ENCODE measurements at places on chromosomes 5 and 9. TPM values are rescaled to one million over a fixed set of nuclear protein-coding genes. Genes with fewer than 3 reads are reported as not detected.

DNA sequence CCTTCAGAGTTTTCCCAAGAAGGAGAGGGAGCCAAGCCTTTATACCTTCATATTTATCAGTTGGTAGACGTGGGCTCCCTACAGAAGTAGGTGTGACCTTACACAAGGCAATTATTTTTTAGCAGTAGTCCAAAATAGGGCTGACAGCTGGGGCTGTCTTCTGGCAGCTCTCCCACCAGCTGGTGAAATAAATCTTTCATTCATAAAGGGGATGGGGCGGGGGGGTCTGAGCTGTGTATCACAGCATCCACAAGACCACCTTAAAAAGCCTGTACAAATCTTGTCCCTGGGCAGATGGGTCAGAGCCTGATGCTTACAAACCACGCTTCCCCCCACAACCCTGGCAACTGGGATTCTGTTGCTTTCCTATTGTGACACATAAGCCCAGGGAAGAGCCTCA is 19.7 kb downstream of the CSF2 start:
- DNase-seq = no peak

- DNase-seq = no peak
Observed at GRCh38 chr5:34526682-34527305, 129.3 kb upstream of the RAI14 start.

DNA sequence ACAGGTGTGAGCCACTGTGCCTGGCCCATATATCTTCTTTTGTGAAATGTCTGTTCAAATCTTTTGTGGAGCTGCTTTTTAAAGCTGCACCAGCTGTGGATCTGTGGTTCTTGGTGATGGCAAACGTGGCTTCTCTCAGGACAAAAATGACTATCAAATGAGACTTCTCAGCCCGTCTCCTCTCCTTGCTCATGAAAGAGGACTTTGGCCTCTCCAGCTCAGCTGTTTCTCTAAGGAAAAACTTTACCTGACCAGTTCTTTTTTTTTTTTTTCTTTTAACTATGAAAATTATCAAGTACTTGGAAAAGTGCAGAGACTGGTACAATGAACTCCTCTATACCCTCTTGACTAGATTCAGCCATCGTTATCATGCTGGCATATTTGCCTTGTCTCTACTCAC is 44.8 kb downstream of the RALGPS1 start:
- no peak for DNase-seq

The NOL8 gene
- 36.5 TPM for total RNA-seq

The LCN1 gene
- not detected for total RNA-seq

- no peak for DNase-seq
Observed at GRCh38 chr5:116799401-116799800, 224.8 kb upstream of the SEMA6A start.

DNA sequence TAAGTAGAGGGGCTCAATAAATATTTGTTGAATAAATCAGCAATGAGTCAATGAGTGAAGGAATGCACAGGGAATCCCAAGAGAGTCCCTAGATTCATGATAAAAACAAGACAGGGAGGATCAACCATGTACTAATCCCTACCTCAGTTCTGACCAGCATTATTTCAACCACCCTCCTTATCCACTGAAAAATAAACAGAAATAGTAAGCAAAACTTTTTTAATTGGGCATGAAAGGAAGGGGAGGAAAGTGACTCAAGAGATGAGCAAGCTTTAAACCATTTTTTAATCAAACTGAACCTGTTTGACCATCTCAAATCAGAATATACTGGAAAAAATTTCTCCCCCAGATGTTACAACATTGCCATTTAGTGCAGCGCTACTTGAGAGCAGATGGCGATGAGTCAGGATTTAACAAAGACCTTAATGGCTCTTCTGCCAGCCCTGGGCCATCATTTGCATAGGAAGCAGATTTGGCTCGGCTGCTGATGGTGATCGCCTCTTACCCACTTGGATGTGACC is 194.8 kb upstream of the SLC30A5 start:
- peak; percentile 46 for DNase-seq

DNA sequence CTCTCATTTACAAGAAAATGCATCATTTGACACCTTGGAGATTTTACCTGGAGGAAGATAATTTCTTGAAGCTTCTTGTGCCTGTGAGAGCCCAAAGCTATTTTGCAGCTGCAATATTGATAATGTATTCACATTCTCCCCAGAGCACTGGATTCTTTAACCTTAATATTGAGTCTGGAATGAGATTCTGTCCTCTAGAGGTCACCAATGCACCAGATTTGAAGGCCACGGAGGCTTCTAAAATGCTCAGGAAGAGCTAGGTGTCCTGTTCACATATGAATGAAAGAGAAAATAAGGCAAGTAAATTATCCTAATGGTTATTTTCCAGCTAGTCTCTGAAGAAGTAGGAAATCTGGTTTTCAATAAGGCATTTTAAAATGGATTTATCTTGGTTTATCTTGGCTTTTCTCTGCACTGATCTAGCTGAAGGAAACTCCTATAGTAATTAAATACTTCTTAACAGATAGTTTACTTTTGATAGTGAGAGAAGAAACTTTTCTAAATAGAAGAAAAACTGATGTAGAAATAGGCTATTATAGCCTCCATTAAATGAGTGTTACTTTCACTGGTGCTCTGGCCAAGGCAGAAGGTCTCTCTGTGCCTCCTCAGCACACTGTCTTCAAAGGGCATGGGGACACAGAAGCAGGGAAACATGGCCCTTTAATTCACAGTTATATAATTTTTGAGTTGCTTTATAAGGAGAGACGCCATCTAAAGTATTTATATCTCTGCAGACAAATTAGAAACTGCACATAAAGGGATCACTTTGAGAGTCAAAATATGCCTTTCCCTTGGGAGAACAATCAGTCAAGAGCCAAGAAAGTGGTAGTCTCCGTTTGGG is 297.0 kb upstream of the ACTBL2 start:
- peak; percentile 91 for DNase-seq

DNA sequence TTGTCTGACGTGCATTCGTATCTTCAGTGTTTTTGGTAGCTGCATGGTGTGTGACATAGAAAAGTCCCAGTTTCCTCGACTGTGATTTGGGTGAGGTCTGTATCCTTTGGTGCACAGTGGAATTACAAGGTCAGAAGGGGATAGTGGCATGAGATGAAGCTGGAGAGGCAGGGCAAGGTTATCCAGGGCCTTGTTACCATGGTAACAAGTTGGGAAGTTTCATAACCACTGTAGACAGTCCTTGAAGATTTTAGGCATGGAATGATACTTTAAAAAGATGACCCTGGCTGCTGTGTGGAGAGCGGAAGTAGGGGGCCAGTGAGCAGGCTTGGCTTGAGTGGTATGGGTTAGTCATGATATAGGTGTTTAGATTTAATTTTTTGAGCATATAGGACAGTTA is 11.9 kb downstream of the EHMT1 start:
- no peak for DNase-seq

- no peak for DNase-seq
Observed at GRCh38 chr5:140010798-140011197, 32.3 kb downstream of the NRG2 start.

The UGT3A1 gene
- total RNA-seq = not detected

- DNase-seq = peak; percentile 26
Observed at GRCh38 chr5:116395631-116396203, 178.9 kb downstream of the SEMA6A start.

DNA sequence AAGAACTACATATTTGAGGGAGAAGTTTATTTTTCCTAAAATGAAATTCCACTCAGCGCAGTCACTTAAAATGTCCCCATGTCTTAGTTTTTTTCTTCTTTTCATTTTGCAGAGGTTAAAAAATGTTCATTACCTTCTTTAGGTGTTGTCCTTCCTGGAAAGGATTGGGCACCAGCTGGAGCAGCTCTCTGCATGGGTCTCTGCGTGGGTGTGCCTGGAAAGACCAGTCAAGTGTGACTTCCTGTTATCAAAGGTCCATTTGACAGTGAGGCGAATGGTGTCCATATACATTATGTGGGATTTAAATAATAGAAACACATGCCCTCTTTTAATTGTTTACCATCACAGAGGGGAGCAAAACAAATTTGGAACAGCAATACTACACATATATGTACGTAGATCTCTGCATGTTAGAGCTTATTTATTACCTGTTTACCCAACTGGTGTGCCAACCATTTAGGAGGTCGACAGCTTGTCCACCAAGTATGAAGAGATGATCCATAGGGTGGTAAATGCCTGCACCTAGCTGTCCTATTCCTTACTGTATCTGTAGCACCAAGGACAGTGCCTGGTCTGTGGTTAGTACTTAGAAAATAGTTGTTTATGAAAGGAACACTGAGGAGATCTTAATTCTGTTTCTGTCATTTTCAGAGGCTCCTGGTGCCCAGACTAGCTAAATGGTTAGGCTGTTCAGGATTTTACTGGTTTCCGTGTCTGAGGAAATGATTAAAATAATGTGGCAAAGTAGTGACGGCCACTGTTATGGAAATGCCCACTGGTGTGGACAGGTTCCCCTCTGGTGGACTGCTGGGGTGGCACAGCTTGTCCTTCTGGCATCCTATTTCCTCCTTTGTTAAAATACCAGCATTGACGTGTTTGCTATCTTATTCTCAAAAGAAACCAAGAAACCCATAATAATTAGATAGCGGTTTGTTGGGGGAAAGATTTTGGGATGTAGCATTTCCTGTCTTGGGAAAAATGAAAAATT is 200.4 kb downstream of the MAST4 start:
- peak; percentile 20 for DNase-seq

The TNFSF8 gene
- total RNA-seq = not detected

Measured in fibroblast of the aortic adventitia (primary cell).